ENCODE measurements at places on chromosomes 3 and 15.
A peak's percentile ranks its signal among the peaks of the same experiment; 100 is the strongest.

GRCh38 chr3:8103954-8104353 lies 397.7 kb upstream of the LMCD1 start:
- DNase-seq = no peak

DNA sequence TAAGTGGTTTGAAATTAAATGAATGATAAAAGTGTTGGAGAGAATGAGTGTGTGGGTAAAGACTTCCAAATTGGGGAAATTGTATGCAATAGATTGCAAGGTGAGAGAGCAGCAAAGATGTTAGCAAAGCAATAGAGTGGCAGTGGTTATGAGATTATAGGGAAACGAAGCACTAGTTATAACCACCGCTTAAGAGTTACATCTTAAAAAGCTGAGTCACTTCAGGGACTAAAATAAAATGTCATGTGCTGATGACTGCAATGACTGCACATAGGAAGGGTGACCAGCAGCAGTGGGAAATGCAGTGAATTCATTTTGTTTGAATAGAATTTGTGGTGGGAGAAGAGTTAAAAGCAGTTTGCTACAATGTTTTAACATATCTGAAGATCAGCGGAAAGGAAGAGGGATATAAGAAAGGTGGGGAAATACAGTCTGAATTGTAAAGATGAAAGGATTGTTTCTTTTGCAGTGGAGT lies 127.3 kb downstream of the RAP2B start:
- no peak for DNase-seq

DNA sequence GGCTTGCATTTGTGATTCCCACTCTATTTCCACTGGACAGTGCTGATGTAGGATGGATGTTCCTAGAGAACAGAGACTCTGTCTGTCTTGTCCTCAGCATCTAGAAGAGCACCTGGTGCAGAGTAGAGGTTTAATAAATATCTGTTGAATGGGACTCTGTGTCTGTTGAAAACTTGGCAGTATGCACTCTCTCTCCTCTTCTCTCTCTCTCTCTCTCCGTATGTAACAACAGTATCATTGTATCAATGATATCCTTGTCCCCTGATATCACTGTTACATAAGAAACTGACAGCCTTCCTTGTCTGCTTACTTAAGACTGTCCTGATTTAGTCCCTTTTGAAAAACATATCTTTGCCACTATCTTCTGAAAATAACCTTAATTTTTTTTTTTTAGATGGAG lies 24.3 kb upstream of the MGLL start:
- DNase-seq = no peak

- no peak for DNase-seq
Measured at GRCh38 chr15:46343196-46343935, 708.5 kb downstream of the SQOR start.

DNA sequence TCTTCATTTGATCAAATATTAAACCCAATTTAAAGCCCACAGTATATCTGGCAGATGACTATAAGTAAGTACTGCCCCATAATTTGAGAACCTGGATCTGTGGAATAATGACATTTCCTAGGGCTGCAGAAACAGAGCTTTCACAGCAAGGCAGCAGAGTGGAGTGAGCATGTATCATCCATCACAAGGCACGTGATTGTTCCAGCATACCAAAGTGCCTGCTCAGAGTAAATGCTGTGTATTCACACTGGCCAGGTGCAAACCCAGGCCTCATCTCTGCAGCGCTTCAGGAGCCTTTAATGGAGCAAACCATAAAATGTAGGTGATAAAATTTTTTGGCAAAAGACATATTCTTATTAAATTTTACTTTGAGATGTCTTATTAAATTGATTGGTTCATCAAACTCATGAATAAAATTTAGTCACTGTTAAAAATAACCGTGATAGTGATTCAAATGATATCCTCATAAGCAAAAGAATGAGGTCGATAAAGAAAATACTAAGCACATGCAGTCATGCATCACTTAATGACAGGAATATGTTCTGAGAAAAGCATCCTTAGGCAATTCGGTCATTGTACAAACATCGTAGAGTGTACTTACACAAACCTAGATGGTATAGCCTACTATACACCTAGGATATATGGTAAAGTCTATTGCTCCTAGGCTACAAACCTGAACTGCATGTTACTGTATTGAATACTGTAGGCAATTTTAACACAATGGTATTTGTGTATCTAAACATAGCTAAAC lies 99.3 kb upstream of the SLC24A5 start:
- no peak for DNase-seq

GRCh38 chr3:71310980-71311660 lies 272.4 kb downstream of the FOXP1 start:
- DNase-seq = no peak

- DNase-seq = no peak
Measured at GRCh38 chr15:90807786-90808086, 60.7 kb upstream of the FURIN start.

- no peak for DNase-seq
Measured at GRCh38 chr3:176961916-176962315, 235.4 kb downstream of the TBL1XR1 start.

GRCh38 chr15:95608371-95608770 lies 722.1 kb upstream of the NR2F2 start:
- no peak for DNase-seq

DNA sequence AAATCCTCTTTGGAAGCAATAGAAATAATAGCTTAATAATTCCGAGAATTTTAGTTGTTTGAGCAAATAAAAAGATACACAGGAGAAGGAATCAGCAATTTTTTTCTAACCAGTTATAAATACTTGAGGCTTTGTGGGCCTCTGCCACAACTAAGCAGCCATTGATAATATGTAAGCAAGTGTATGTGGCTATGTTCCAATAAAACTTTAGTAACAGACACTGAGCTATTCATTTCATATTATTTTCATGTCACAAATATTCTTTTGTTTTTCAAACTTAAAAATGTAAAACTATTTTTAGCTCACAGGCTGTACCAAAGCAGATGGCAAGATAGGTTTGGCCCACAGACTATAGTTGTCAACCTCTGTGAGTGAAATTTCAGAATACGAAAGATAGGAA lies 85.7 kb downstream of the MSL2 start:
- no peak for DNase-seq

GRCh38 chr3:181497358-181497757 lies 214.4 kb upstream of the SOX2 start:
- no peak for DNase-seq

GRCh38 chr3:31762097-31762764 lies 218.8 kb downstream of the OSBPL10 start:
- DNase-seq = peak; percentile 2

- no peak for DNase-seq
Measured at GRCh38 chr15:40443255-40443654, 2.5 kb downstream of the BAHD1 start.

DNA sequence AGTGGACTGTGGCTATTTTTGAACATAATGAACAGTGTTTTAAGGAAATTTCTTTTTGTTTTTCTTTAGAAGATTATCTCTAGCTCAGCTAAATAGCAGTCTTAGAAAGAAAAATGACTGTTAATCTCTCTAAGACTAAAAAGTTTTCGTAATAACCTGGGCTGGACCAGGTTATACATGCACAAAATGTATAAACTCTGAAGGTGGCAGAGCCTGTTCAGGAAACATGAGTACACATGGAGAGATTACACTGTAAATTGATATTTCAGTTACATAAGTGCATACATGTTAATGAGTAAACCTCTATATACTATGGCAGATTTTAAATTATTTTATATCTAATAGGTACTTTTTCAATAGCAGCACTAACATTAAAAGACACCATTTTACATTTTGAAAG lies 258.2 kb upstream of the CFAP20DC start:
- no peak for DNase-seq

- no peak for DNase-seq
Measured at GRCh38 chr3:79672075-79672474, 95.7 kb downstream of the ROBO1 start.

DNA sequence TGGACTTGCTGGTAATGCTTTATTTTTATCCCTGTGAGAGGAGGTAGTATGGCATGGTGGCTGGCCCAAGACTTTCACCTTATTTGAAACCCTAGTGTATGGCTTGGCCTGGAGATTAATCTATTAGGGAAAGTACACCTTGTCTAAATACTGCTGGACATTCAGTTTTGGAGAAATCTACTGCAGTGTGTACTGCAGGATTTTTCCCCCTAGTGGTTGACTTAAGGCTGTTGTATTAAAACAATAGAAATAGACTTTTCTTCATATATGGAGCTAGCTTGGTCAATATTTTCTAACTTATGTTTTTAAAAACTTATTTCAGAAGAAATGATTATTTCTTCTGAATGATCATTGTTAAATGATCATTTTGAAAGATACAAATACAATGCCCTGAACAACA lies 13.9 kb upstream of the SLITRK3 start:
- no peak for DNase-seq

DNA sequence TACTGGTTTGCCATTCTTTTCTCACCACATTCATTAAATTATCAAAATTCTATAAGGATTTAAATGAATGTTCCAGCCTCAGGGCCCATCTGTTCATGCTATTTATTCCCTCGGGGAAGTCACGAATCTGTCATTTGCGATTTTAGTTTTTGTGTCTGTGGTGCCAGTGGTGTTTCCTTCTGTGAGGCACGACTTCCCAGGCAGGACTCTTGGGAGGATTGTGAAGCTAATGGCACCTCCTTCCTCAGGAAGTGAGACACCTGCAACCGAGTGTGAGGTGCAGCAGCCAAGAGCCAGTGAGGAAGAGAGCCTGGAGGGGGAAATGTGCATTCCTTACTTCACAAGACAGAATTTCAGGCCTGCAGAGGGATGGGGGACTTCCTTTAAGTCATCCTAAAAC lies 24.1 kb downstream of the SV2B start:
- no peak for DNase-seq

DNA sequence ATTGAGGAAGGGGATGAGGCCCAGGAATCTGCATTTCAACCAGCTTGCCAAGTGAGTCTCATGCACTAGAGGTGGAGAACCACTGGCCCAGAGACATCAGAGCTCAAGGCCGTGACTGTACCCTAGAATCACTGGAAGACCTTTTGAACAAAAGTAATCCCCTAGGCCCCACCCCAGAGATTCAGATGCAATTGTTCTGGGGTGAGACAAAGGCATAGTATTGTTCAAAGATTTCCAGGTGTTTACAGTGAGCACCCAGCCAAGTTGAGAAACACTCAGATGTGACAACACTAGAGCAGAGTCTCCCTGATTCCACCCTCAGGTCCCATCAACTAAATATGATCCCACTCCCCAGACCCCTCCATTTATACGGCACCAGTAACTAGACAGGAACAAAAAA lies 290.3 kb upstream of the TLE3 start:
- no peak for DNase-seq

- no peak for DNase-seq
Measured at GRCh38 chr3:53843195-53844177, 2.7 kb downstream of the CHDH start.

GRCh38 chr3:184715943-184716621 lies 4.2 kb upstream of the MAGEF1 start:
- DNase-seq = no peak

DNA sequence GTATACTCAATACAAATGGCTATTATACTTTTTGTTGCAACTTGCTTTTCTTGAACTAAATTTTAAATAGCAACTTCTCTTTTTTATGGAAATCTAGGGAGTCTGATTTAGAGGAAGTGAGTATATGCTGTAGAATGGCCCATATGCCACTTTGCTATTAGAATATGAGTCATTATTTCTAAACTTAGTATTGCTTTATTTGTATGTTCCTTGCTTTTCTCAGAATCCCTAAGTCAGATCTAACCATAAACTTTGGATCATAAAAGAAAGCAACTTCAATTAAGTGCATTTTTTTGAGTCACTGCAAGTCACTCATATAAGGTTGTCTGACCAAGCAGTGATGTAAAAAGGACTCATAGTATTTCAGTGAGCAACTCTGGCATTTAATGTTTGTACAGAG lies 17.5 kb upstream of the SPTSSB start:
- no peak for DNase-seq

DNA sequence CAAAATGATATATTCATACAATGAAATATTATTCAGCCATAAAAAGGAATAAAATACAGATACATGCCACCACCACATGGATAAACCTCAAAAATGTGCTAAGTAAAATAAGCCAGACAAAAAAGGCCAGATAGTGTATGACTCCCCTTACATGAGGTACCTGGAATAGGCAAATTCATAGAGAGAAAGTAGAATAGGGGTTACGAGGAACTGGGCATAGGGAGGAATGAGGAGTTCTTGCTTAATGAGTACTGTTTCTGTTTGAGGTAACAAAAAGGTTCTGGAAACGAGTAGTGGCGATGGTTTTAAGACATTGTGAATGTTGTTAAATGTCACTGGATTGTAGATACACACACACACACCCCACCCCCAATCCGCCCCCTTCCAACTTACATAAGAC lies 8.2 kb downstream of the RAF1 start:
- no peak for DNase-seq

DNA sequence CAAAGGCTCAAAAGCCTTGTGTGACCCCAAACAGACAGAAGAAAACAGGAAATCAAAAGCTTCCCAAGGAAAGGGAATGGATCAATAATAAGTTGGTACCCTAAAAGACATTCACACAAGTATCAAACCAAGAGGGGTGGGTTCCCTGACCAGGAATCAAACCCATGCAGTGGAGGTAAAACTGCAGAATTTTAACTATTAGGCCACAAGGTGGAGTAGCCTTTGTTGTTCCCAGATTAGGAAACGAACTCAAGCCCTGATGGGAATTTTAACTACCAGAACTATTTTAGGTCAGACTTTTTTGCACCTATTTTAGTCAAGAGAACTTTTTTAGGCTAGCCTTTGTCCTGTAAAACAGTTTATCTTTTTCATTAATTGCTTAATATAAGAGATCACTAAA lies 31.4 kb downstream of the SETMAR start:
- DNase-seq = no peak
